Stimulated activated CD4-positive, alpha-beta T cell treated with anti-CD3 and anti-CD28 coated beads, Interleukin-1b, Interleukin-23, amount 100 ng/mL, for 4 hours (primary cell): ENCODE measurements at places on chromosomes 5 and 9.

DNA sequence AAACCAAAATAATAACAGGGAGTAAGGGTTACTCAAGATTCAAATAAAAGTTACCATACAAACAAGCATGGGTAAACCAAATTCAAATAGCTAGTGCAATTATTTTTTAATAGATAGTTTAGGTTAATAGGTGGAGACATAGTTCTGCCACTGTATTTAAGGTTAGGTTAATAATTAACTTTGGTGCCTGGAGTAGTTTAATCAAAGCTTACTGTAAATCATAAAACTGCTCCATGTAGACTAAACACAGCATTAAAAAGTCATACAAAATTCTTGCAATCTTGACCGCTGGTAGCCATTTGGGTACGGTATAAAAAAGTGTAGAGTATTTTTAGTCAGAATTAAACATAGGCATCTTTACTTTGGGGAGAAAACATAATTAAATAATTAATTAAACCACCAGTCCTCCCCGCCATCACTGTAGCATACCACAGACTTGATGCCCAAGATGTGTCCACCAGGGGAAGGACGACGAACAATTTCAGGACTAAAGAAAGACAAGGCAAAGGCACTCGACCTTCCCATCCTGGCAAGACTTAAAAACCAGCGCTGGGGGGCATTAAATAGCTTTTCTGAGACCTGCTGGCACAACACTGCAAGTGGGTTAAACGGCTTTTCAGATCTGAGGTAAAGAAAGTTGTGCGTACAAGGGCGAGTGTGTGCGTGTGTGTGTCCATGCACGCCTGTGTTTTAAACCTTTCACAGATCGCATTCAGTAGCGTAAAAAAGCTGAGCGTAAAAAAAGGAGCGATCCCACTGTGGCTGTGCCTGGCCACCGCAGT lies 2.9 kb downstream of the SEMA6A start:
- DNase-seq: no peak

GRCh38 chr9:24602693-24603352 lies 57.1 kb upstream of the IZUMO3 start:
- DNase-seq: no peak

GRCh38 chr9:121059998-121060636 lies 10.0 kb upstream of the C5 start:
- no peak for DNase-seq

DNA sequence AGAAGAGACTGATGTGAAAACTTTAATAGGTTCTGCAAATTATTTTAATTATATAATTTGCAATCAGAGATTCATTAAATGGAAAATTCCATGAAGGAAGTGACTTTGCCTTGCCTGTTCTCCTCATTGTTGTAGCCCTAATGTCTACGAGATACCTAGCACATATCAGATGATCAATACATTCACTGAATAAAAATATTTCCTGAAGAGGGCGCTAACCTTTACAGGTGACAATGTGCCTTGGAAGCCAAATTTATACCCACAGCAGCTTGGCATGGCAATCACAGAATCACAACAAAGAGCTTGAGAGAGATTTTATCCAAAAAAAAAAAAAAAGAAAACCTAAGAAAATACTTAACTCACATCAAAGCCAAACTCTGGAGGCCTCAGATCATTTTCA lies 17.4 kb downstream of the HAUS6 start:
- DNase-seq: no peak

DNA sequence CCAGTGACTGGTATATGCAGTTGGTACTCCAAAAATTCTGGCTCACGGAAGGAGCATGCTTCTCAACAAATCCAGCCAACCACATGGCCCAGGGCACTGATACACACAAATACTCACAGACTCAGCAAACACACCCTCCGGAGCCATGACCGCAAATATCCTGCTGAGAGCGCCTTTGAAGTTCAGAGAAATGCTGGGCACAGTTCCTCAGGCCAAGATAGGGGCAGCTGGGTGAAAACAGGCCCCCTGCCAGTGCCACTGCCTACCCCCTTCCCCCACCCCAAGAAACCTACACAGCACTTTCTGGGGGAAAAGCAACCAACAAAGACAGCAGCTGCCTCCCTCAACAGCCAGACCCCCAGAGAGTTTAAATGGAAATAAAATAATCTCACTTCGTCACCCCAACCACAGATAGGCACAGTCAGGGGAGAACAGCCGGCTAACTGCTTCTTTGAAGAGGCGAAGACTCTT lies 120.0 kb downstream of the C5orf15 start:
- no peak for DNase-seq

- no peak for DNase-seq
Observed at GRCh38 chr5:79582186-79582585, 30.1 kb upstream of the TENT2 start.

- DNase-seq: peak; percentile 47
Observed at GRCh38 chr5:135565725-135566421, 12.9 kb downstream of the CXCL14 start.

- DNase-seq: no peak
Observed at GRCh38 chr5:172160506-172160905, 27.5 kb downstream of the STK10 start.

GRCh38 chr5:170219615-170220014 lies 13.2 kb upstream of the C5orf58 start:
- DNase-seq: no peak

DNA sequence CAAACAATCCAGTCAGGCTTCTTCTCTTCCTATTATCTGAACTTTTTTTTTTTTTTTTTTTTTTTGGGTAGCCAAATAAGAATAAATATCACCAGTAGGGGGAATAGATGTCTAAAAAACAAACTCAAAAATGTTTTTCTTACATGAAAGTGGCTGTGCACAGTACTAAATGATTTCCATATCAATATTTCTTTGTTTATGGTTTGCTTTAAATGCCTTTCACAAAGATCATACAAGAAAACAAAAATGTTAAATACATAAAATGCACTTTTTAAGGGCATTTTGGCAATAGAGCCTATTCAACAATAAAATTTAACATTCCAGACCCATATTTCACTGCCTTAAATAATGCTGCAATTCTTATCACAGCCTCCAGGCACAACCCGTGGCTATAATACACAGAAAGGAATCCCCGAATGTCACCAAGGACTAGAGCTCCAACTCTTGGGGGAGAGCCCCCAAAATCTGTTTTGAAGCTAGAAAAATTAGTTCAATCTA lies 91.1 kb upstream of the TBCA start:
- no peak for DNase-seq

DNA sequence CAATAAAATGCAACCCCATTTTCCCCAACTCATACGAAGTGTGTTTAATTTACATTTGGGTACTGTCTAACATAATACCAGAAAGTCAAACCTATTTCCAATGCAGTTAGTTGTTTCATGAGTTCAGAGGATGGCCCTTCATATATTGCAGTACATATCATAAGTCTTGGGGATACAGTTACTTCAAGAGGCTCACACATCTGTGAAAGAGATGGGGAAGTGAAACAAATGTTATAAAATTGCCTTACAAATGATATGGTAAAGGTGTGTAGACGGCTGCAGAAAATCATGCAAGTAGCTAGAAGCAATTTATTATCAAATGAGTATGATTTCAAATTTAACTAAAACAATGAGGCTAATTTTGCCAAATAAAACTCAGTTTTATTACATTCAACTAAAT lies 219.0 kb upstream of the CDH12 start:
- DNase-seq: no peak

DNA sequence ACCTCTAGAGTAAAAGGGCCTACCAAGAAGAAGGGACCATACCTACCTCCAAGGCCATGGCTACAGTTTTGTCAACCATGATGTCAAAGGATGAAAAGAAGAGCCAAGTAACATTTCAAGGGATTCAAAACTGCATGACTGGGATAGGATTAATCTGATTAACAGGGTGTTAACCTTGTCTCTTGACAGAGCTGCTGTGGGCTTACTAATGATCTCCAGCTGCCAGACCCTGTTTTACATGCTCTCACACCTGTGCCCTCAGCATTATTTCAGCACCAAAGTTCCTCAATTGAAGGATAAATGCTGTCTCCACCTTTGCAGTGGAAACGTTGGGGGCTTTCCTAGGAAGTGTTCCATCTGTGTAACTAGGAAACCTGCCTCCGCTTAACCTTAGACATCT lies 78.3 kb downstream of the DMAC1 start:
- no peak for DNase-seq

GRCh38 chr5:115844321-115844817 lies 2.6 kb downstream of the AP3S1 start:
- DNase-seq: no peak

GRCh38 chr5:111631328-111631727 lies 119.0 kb upstream of the STARD4 start:
- DNase-seq: no peak

DNA sequence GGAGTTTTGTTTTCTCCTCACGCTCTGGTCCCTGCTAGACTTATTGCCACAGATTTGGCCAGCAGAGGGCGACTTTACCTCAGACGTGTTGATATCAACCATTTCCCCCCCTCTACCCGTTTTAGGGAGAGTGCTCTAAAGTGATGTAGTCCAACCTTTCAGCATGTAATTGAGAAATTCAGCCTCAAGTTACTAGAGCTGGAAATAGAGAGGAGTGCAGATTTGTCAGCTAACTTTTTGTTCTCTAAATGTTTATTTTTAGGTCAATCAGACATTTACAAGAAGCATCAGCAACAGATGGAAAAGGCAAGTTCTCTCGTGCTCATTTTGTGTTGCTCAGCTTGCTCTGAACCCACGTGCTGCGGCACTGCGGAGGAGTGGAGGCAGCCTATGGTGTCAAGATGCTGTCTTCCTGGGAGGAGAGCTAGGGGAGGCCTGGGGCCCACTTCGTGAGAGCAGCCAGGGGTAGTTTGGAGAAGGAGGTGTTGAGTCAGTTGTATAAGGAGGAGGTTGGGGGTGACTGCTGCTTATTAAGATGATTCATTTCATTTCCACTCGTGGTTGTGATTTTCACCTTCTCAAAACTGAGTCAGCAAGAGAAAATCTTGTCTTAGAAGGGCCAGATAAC lies 53.6 kb downstream of the GPR107 start:
- peak; percentile 77 for DNase-seq

- no peak for DNase-seq
Observed at GRCh38 chr5:138454121-138454520, 11.2 kb upstream of the EGR1 start.

DNA sequence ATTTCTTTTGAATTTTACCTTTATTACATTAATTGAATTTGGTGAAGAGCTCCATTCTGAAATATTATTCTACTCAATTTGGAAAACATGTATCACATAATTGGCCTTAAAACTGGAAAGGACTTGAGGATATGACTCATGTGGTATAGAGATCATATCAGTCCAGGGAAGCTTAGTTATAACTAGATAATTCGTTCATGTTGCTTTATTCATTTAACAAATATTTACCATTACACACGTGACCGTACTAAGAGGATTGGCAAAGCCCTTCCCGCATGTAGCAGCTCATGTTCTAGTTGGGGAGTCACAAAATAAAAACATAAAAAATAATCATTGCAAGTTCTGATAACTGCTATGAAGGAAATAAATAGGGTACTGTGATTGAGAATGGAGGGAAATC lies 1816.5 kb downstream of the MAT2B start:
- no peak for DNase-seq
